ENCODE measurements at places on chromosomes 11 and 22.

GRCh38 chr11:78195917-78196560 is 7.3 kb downstream of the USP35 start:
- no peak for DNase-seq

- no peak for DNase-seq
Measured at GRCh38 chr22:39462443-39463221, 5.8 kb downstream of the MGAT3 start.

- no peak for DNase-seq
Measured at GRCh38 chr11:78211565-78211964, 22.8 kb downstream of the USP35 start.

DNA sequence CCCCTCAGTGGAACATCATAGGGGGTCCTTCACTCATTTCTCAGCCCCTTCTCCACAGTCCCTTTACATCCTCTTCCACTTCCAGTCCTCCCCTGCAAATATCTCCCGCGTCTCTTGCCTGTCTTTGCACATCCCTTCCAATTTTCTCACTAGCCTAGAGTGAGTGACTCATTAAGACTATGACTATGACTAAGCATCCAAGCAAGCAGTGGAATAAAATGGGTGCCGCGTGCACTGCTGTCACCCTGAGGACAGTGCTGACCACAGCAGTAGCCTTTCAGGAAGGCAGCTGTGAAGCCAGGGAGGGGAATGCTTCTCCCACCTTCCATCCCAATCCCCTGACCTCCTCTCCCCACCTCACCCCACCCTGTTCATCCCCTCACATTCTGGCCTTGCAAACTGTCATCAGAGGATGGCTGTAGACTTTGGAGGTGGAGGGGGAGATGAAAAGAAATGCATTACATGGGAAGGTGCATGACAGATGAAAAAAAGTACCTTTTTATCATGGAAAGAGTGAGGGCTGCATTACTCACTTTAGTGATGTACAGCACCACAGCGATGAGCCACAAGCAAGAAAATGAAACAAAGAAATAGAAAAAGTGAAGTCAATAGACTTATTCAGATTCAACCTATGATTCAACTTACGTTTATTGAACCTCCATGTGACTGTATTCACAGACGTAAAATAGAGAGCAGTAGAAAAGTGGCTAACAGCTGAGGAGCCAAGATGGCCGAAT is 948.2 kb downstream of the NTM start:
- no peak for DNase-seq

DNA sequence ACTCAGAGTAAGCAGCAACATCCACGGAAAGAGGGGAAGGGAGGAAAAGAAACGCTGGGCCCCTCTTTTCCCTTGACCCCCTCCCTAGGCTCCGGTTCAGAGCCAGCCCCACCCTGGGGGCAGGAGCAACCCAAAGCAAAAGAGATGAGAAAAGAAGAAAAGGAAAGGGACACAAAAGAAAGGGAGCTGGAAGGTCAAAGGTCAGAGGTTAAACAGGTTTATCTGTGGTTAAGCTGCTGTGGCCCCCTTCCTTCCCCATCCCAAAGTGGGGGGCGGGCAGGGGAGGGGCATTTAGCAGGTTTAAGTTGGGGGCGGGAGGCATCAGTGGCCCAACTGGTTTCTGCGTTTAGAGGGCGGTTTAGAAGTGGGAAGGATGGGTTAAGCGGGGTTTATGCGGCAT is 35.6 kb downstream of the SLC22A12 start:
- no peak for DNase-seq

GRCh38 chr22:29753808-29754657 is 12.8 kb downstream of the ZMAT5 start:
- DNase-seq, result no peak

DNA sequence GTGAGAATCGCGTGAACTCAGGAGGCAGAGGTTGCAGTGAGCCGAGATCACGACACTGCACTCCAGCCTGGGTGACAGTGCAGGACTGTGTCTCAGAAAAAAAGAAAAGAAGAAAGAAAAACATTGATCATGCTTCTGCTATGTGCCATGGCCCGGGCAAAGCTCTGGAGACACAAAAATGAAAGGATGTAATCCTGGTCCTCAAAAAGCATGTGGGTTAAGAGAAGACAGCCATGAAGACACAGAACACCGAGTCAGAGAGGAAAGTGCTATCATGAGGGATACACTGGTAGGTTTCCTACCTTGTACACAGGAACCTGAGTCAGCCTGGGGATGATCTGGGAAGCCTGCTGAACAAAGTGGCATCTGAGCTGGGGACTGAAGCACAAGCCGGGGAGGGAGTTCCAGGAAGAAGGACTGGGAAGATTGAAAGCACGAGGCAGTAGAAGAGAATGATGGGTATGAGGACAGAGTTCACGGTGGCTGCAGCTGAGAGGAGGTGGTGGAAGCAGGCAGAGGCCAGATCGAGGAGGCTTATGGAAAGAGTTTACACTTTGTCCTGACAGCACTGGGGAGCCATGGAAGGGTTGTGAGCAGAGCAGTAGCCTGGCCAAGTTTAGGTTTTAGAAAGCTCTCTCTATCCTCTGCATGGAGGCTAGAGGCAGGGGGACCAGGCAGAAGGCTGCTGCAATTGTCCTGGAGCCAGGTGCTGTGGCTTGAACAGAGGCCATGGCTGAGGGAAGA is 9.9 kb upstream of the MAFF start:
- no peak for DNase-seq

DNA sequence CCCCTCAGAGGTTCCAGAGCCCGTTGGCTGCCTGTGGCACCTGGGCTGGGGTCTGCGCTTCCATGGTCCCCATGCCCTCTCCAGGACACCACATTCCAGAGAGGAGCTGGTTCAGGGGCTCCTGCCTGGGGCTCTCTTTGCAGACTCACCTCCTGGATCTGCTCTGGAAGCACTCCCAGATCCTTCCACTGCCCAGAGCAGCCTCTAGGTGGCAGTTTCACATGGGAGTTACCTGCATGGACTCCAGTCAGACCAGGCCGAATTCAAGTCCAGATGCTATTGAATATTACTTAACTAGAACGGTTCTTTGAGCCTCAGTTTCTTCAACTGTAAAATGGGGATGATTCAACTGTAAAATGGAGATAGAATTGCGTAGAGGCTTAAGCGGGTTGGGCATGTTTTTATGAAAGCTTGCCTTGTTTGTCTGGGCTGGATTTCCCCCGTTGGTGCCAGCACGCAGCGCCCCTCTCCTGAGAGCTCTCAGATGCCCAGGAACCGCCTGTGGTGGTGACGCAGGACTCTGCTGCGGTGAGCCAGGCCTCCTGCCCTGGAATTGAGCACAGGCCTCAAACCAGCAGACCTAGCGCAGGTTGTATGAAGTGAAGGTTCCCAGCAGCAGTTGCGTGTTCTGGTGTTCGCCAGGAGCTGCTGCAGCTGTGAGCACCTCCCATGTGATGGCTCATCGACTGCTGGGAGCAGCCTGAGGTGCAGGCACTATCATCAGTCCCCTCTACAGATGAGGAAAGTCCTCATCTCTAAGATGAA is 44.2 kb downstream of the LMO1 start:
- no peak for DNase-seq

DNA sequence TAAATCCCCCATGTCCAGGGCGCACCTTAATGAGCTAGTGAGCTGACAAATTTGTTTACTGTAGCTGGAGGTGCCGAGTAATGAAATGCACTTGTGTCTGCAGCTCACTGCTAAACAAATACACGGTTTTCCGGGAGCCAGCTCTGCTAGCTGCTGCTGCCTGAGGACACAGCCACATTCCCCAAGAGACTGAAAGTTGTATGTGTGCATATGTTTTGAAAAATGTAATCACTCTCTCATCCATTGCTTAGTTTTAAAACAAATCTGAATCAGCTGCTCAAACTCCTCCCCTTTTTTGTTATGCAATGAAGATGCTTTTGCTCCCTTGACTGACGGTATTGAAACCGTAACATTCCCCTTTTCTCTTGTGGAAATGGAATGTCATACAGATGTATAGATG is 62.4 kb upstream of the NNMT start:
- DNase-seq, result no peak

DNA sequence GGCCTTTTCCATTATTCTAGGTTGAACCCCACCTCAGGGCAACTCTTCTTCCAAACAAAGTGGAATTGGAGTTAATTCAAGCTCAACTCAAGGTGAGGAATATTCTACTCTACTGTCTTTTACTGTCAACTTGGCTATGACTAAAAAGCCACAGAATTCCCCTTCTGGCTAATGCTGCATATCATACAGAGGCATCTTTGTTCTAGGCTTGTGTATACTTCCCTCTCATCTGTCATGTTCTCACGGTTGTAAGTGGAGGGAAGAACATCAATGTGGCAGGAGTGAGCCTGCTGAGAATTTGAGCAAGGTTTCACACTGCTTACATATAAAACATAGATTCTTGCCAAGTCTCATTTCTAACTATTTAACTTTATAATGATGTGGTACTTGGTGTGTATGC is 921.4 kb upstream of the CNTN5 start:
- DNase-seq, result no peak

GRCh38 chr22:23762842-23763578 is at the start of gene C22orf15:
TSS of gene C22orf15 (plus strand) at chr22:23762990. CDS start at chr22:23763307, 317 bp downstream.
- DNase-seq, result no peak

DNA sequence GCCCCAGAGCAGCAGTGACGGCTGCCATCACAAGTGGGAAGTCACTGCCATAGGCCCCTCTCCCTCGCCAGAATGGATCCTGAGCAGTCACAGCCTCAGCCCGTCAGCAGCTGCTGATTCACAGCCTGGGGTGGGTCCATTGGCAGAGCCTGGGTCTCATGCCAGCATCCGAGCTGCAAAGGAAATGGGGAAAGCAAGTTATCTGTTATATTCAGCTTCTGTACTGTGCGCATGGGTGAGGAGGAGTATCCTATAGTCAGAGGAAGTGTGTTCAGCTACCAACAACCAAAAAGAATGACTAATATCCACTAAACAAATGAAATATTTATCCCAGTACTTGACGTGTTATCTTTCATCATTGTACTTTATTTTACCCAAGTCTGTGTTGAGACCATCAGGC is 119.7 kb downstream of the RCN1 start:
- no peak for DNase-seq

- DNase-seq, result no peak
Measured at GRCh38 chr11:64757549-64758329, 2.0 kb downstream of the PYGM start.

DNA sequence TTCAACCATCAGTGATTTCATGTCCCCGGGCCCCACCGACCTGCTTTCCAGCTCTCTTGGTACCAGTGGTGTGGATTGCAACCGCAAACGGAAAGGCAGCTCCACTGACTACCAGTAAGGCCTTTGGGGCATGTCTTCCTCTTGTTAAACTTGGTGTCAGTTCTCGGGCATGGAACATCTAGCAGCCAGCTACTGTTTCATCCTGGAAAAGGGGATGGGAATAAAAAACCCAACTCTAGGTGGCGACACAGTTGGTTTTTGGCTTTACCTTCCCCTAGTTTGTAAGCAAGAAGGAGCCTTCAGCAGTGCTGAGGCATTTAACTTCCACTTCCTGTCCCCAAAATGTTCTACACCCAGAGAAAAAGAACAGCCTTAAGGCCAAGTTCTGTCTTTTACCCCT is 76.7 kb downstream of the BMAL1 start:
- no peak for DNase-seq

DNA sequence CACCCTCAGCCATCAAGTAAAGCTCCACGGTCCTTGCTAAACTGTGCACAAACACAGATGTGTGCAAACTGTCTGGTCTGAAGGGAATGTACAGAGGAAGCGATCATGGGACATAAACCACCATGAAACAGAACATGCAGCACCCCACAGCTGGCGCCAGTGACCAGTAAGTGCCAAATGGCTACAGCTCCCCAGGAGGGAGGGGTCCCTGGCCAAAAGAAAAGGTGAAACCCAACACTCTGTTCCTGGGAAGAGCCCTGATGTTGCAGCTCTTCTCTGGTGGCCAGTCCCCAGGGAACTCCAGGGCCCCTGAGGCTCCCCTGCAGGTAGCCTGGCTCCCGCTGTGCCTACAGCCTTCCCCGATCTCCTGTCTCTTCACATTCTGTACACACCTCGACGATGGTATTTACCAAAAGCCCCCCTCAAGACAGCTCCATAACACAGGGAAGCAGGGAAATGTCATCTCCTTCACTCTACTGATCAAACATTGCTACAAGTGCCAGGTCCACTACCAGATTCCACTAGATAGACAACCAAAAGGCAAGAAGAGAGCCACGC is 2.9 kb downstream of the DGCR6L start:
- no peak for DNase-seq

DNA sequence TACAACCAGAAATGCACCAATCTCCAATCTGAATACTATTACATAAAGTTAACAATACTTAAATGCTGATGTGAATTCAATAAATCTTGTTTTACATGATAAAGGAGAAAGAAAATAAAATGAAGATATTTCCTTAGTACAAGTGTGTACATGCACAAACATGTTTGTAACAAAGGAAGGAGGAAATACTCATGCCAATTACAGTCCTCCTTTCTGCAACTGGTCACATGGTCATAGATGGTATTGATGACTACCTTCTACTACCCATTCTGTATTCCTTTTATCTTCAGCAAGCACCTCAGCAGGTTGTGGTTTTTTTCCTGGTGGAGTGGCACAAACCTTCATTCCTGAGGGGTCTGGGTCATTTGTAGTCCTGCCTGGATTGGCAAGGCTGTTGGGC is 214.2 kb upstream of the GUCY1A2 start:
- no peak for DNase-seq

DNA sequence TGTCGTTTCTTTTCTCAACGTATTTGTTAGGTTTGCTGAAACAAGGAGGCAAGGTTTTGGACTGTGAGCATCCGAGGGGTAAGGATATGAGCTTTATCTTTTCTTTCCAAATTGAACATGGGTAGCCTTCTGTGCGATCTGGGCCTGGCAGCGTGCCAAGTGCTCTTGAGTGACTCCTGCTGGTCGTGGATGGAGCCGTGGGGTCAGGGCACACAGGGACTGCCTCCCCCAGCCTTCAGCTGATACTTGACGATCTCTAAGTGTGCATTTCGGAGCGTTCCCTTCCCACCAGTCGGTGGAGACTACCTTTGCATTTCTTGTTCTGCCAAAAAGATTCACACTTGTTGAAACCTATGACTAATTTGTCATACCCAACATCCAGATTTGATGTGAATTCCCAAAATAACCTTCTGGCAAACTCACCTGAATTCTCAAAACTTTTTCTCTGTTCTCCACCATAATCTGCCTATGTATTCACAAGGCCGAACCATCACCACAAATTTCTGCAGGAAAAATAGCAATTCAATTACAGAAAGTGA is 40.1 kb upstream of the CLMP start:
- DNase-seq, result peak; percentile 17

- no peak for DNase-seq
Measured at GRCh38 chr11:38274031-38274430, 1676.0 kb upstream of the RAG2 start.

DNA sequence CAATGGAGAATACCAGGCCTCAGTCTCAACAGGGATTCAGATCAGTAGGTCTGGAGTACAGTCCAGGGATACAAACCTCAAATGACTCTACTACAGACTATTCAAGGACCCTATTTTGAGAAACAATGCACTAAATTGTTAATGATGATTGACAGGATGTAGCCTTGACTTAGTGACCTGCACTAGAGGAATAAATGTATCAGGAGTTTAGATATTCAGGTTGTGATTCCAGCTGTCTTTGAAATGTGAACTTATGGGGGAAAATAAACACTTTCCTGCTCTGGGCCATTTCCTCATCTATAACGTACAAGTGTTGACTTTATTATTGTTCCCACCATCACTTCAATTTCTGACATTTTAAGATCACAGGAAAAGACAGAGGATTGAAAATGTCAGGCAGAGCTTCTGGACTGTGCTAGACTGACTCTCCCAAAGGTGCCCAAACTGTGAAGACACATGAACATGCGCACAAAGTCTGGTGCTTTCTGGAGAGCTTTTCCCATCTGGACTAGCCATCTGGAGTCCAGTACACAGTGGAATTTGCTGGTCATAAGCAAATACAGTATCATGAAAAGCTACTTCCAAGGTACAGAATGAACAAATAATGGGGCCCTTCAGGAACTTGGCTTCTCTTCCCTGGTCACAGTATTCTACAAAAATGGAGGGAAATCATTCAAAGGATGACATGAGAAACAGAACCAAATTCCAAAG is 110.4 kb downstream of the USP35 start:
- no peak for DNase-seq

Data from germinal center (tissue), 1 donor.